ENCODE measurements at places on chromosomes 7 and 10.

DNA sequence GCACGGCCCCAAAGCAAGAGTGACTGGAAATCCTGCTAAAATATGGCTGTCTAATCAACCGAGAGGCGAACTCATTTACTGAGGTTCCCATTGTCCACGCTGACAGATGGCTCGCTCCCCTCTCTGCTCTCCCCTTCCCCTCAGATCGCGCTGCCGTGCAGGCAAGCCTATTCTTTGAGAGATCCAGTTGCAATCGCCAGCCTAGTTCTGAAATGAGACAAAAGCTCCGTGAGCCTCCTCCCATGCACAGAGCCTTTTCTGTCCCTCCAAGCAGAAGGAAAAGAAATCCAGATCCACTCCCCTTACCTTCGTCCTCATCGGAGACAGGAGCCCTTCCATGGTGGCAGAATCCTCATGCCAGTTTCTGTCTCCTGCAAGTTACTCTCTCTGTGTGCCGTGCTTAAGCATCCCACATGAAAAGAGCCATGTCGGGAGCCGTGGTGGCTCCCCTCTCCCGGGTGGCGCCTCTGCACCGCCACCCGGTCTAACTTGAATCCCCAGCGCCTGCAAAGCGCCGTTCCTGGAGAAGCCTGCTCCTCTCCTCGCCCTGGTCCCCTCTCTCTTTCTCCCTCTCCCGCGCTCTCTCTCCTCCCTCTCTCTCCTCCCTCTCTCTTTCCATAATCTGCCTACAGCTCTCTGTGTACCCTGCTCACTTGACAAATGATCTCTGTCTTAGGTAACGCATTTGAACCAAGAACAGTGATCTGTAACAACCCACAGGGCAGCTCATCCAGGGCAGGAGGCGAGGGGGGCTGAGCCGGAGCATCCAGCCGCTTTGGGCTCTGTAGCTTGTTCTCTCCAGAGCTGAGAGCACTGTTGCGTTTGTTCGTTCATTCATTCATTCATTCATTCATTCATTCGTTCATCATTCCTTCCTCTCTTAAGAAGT, 156.8 kb downstream of the FRMD4A start:
- DNase-seq, result peak; percentile 56

DNA sequence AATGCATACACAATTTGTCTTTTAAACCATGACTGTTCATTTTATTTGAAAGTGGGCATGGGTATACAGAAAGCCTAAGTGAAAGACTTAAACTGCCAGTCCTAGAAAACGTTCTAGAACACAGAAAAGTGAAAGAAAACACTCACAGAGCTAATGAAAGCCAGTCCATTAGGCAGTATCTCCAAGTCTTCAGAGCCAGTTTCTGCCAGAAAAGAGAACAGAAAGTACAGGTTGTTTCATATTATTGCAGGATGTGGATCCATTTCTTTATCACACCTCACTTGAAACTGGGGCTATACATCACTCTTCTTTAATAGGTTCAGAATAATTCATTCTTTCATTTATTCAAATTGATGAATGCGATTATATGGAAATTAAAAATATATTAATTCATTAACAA, 7.7 kb downstream of the PON1 start:
- no peak for DNase-seq

DNA sequence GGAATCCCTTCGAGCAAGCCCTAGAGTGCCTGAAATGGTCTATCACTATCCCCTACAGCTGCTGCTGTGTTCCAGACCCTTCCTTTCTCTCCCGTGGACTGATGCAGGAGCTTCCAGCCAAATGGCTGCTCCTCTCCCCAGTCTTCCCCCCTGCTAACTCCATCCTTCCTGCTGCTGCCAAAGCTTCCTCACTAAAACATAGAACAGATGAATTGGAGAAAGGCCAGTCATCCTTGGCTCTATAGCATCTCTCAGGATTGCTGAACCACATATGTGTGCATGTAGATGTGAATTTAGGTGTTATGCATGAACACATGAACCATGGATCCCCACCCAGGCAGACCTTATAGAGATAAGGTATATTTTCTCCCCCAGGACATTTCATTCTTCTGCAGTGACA, 60.7 kb downstream of the GPR26 start:
- no peak for DNase-seq

- no peak for DNase-seq
These were observed 370 bp downstream of the TMEM60 start for GRCh38 chr7:77797734-77798393.

DNA sequence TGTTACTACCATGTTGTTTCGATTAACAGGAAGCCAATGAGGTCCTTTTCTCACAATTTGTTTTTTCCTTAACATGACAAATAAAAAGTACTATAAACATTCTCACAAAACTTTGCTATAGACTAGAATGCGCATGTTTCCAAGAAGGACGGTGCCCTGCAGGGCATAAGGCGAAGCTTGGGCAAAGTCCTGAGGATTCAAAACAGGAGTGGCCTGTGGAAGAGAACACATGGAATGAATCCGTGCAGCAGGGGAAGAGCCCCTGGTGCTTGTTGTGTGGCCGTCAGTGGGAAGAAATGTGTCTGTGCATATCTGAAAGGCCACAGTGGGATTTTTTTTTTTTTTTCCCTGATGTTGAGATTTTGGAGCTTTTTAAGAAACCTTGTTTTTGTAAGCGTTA, 67.6 kb downstream of the ITGA8 start:
- no peak for DNase-seq

DNA sequence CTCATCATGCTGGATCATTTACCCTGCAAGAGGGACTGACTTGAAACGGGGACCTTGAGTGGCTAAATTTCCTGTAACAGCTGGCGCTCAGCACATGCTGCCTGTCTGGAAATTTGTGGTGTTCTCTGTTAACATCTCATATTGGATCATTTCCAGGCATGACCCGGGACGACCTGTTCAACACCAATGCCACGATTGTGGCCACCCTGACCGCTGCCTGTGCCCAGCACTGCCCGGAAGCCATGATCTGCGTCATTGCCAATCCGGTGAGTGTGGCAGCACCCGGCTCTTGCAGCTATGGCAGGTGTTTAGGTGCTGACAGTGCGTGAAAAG, 9.9 kb downstream of the MDH2 start:
- no peak for DNase-seq

- no peak for DNase-seq
These were observed 10.4 kb downstream of the TMEM72 start for GRCh38 chr10:44921506-44921905.

- no peak for DNase-seq
These were observed 128.4 kb downstream of the DGKI start for GRCh38 chr7:137718355-137718754.

GRCh38 chr7:12727455-12728191, 40.2 kb downstream of the ARL4A start:
- peak; percentile 16 for DNase-seq

DNA sequence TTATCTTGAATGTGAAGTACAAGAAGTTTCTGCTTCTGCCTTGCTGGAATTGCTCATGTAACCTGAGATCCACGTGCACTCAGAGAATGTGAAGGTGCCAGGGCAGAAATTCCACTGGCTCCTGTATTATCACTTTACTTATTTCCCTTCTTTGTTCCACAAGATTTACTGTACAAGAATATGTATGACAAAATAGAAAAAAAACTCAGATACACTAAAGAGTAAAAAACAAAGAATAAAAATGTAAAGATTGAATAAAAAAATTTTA, 43.0 kb downstream of the PLCE1 start:
- DNase-seq, result no peak

DNA sequence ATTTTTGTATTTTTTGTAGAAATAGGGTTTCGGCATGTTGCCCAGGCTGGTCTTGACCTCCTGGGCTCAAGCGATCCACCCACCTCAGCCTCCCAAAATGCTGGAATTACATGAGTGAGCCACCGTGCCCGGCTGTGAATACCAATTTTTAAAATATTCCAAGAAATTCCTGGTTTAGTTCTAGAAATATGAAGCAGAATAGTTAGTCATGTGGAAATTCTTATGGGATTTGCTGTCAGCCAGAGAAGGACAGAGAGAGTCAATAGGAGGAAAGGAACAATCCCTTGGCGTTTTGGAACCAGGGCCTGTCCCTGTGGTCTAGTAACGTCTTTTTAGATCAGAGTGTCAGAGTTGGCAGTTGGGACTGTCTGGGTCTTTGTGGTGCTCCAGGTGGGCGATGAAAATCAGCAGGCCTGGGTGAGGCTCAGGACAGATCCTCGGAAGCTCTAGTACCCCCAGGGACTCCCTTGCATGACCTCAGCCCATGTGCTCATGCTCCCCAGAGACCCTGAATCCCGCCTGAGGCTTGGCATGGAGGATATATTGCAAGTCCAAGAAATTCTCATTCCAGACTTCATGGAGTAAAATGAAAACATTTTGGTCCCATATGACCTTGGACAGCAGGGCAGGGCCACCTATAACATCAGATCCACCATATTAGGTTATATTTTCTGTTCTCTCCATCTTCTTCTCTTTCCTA, 7.8 kb downstream of the NODAL start:
- DNase-seq, result no peak

- no peak for DNase-seq
These were observed 146.3 kb downstream of the DPP6 start for GRCh38 chr7:154198481-154198880.

DNA sequence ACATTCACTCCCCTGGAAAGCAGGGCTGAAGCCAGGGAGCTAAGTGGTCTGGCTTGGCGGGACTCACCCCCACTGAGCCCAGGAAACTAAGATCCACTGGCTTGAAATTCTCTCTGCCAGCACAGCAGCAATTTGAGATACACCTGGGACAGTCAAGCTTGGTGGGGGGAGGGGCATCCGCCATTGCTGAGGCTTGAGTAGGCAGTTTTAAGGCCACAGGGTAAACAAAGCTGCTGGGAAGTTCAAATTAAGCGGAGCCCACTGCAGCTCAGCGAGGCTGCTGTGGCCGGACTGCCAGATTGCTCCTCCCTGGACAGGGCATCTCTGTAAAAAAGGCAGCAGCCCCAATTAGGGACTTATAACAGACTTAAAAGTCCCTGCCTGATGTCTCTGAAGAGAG, 108.2 kb upstream of the FAM13C start:
- no peak for DNase-seq

DNA sequence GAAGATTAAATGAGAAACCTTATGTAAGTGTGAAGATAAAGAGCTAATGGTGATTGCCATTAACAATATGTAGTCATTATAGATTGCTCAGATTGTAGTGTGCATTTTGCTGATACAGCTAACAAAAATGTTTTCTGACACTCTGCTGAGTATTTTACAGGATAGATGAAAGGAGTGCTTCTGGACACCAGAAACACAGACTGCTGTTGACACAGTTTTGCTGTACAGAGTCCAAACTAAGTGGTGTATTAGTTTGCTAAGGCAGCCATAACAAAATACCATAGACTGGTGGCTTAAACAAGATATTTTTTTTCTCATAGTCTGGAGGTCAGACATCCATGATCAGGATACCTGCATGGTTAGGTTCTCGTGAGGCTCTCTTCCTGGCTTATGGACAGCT, 2.2 kb downstream of the SMC3 start:
- DNase-seq, result no peak

DNA sequence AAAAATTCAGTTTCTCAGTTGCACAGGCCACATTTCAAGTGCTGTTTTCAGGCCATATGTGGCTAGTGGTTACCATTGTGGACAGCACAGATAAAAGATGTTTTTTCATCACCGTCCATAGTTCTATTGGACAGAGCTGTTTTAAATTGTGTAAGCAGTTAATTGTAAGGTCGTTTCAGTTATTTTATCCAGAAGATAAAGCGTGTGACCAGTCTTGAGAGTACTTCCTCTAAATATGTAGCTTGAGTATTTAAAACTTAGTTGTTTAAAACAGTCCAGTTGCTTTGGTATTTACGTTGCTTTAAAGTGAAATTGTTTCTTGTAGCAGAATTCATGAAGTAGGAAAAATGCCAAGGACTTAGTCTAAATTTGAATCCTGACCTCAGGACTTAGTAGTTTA, 66.9 kb downstream of the ZNRF2 start:
- no peak for DNase-seq

- DNase-seq, result no peak
These were observed 111.9 kb downstream of the GRID1 start for GRCh38 chr10:86254526-86255174.

GRCh38 chr7:118708741-118709140, 484.2 kb downstream of the ANKRD7 start:
- no peak for DNase-seq

GRCh38 chr7:87148332-87148955, 3.8 kb upstream of the DMTF1 start:
- peak; percentile 39 for DNase-seq

DNA sequence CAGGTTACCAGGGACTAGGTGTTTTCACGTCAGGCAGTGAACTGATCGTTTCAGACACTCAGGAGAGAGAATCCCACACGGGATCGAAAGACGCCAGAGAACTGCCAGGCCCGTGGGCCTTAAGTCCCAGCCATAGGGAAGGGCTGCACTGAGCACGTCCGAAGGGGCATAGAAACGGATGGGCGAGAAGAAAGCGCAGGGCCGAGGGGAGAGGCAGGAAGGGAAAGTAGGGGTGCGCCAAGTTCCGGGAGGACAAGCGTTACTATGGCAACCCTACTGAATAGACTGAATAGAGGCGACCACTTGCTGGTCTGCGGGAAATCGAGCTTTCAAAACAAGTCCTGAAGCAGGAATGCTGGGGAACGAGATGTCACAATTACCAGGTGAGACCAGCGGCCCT, 421.3 kb upstream of the NUPR2 start:
- DNase-seq, result no peak

- no peak for DNase-seq
These were observed 243.0 kb downstream of the ADRA2A start for GRCh38 chr10:111319866-111320265.

DNA sequence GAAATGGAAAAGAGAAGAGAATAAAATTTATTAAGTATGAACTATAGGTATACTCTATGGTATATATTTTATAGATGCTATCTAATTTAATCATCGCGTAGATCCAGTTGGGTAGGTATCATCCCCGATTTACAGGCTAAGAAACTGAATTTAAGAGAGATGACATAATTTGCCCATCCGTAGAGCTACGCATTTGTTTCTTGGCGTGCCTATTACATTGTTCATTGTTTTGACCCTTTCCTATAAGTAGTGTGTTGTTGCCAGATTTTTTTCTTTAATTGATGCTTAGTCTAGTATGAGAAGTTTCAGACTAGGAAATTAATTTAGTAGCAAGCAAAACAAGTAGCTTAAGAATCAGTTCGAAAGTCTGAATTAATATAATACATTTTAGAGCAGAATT, 205.7 kb upstream of the NPSR1 start:
- DNase-seq, result peak; percentile 39

DNA sequence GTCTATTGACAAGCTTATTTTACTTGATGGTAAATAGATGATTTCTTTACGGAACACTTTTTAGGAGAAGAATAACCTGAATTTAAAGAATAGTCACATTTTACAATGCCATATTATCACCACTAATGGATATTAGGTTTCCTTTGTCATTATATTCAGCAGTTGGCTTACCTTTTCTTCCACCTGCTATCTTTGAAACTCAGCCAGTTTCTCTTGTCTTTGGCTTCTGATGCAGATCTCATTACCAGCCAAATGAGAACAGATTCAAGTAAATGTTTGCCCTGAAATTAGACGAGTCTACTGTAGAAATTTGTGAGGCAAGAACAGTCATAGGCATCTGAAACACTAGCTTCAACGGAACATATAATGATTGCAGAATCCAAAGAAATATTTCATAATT, 85.5 kb upstream of the OIT3 start:
- no peak for DNase-seq

Measured in RPMI7951 (cell line).